ENCODE measurements at places on chromosomes 2 and 18. TPM values are rescaled to one million over a fixed set of nuclear protein-coding genes. Genes with fewer than 3 reads are reported as not detected.

The MOGAT1 gene
- 0.38 TPM for total RNA-seq

GRCh38 chr2:7007846-7008741, 90.9 kb downstream of the RNF144A start:
- peak; percentile 96 for DNase-seq

The ST8SIA3 gene
- total RNA-seq = not detected

GRCh38 chr18:68219872-68220271, 495.0 kb downstream of the TMX3 start:
- no peak for DNase-seq

DNA sequence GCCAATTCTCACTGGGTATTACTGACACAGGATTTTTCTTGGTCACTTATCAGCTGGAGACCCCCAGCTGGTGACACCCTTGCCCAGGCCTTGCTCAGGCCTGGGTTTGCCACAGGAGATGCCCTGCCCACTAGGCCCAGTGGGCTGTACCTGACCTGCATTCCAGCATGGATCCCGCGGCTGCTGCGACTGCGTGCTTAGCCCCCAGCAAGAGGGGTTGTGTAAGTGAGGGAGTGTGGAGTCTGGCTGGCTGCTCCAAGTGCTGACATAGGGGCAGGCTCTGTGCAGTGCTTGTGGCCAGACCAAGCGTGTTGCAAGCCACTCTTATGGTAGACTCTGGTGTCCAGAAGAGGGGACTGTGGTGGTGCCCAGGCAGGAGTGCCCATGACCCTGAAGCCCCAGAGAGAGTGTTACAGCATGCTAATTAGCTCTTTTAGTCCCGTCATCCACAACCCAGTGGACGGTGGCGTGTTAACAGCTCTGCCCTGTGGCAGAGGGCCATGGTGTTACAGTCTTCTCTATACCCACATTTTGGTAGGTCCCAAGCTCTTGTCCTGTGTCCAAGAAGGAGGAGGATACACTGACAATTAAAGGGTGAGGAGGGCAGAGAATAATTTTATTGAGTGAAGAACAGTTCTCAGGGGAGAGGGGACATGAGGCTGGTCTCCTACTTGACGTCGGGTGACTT, 491.7 kb upstream of the MEIS1 start:
- DNase-seq = no peak

DNA sequence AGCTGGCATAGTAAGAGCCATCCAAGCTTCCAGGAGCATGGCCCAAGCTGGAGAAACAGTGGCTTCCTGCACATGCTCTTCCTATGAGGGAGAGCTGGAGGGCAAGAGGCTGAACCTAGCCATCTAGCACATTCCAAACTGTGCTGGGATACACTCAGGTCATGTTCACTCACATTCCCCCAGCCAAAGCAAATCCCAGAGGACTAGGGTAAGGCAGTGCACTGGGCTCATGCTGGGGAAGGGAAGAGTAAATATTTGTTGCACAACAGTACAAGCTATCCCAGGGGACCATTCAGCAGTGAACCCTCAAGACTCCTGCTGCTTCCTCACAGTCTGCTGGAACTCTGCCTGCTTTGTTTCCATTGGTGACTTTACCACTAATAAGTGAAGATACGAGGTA, 20.7 kb upstream of the GYPC start:
- DNase-seq = no peak

The RNF152 gene
- 12.6 TPM for total RNA-seq

GRCh38 chr2:7612969-7613368, 695.8 kb downstream of the RNF144A start:
- no peak for DNase-seq

GRCh38 chr2:47513981-47514520, 111.1 kb downstream of the MSH2 start:
- no peak for DNase-seq

The ERMN gene
- not detected for total RNA-seq

DNA sequence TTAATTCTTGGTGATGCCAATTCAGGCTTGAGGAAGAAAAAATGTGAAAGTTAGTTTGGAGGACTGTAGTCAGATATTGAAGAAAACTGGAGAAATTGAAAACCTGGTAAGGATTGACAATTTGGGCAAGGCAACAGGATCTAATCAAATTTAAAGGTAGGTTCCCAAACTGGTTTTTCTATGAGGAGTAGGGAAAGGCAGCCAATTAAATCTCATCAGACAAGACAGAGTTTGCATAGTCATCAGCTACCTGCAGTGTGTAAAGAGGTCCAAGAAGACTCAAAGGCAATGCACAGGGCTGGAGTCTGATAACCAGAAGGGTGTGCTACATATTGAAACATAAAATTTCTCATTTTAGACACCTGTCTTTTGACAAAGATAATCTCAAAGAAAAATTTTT, 16.0 kb upstream of the CAB39 start:
- no peak for DNase-seq

The SKA1 gene
- total RNA-seq = 0.38 TPM

The KIF5C gene
- 0.87 TPM for total RNA-seq

Measured in Right ventricle myocardium inferior (tissue), 1 donor.